Posterior vena cava (tissue), 2 donors: ENCODE measurements at places on chromosomes 16 and 17. TPM values are rescaled to one million over a fixed set of nuclear protein-coding genes. Genes with fewer than 3 reads are reported as not detected.

Gene CACNG1
- total RNA-seq, result not detected

DNA sequence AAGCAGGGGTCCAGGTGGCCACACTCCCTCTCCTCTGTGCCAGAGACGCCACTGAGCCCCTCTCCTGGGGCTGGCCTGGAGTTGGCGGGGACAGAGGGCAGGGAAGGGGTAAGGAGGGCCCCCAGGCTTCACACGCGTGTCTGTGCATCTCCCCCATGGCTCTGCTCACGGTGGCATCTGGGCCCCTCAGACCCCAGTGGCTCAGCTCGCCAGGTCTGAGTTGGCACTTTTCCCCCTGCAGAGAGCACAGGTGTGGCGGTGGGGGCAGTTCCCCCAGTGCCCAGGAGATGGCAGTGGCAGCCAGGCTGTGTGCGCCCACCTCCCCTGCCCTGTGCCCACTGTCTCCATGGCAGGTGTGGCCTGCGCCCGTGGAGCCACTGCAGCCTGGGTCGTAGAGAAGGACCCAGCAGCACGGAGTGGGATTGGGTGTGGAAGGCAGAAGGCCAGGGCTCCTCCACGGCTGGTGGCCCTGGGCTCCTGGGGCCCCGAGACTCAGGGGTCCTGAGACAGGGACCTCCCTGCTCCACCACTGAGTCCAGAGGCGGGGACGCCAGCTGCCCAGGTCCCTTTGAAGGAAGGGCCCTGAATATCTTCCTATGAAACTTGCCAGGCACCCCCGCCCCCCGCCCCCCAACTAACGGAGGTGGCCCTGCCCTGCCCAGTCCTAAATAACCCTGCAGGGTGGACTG, 4.3 kb upstream of the APRT start:
- DNase-seq, result no peak

DNA sequence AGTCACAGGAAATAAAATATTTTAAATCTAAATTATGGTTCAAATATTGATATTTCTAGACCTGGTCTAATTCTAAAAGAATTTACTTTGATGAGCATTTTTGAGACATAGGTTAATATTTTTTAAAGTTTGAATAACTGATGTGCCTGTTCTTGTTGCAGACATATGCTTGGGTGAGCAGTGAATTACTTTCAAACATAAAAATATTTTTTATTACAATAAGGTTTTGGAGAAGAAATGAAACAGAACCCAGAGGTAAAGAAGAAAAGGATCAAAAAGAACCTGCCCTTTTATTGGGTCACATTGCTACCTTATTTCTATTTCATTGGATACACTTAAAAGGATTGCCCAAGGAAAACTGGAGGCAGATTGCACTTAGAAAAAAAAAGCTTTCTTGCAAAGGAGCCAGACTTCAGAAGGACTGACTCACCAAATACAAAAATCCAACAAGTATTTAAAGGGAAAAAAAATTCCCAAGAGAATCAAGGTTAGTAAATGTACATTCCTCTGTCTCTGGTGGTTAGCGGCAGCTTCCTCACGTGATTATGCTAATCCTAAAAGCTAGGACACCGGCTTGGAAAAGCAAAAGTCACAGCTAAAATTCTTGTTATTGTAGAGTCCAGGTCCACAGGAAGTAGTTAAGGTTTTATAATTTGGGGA, 18.5 kb downstream of the ENPP7 start:
- DNase-seq, result no peak

DNA sequence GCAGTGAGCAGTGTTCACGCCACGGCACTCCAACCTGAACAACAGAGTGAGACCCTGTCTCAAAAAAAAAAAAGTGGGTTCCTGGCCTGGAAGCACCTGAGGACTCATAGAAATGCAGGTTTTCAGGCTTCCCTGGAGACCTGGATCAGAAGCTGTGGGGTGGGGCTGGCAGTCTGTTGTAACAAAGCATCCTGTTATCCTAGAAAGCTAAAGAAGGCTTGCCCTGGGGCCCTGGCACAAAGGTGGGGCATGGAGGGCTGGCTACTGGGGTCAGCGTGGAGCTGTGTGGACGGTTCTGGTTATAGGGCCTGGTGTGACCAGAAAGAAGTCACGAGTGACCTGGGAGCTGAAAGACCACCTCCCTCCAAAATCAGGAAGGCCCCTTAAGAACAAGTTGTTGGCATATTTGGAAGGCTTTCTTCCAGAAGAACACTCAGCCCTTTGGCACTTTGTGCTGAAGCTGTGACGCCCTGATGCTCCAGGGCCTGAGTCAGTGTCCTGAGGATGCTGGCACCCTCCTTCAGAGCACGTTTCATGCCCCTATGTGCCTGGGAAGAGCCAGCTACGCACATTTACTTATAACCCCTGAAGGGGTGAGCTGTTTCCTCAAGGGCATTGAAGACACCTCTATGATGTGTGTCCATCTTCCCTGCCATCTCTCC, 6.2 kb downstream of the CRISPLD2 start:
- no peak for DNase-seq

DNA sequence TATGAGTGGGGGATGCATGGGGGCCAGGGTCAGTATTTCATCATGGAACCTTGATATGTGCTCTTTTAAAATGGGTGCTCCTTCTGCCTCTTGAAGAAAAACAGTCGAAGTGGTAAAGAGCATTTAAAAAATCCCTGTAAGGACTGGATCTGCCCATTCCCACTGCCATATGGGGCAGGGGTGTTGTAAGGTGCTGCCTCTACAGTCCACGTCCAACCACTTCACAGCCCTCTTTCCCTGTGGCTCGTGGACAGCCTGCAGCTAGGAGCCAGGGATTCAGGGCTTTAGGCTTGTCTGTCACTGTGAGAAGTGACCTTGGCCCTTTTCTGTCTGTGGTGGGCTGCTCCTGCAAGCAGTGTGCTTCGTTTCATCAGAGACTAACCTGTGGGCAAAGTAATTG, 44.3 kb downstream of the IGF2BP1 start:
- DNase-seq, result no peak

GRCh38 chr17:395179-395578, 42.6 kb upstream of the RPH3AL start:
- DNase-seq, result no peak
